ENCODE measurements at places on chromosomes 12 and 14. TPM values are rescaled to one million over a fixed set of nuclear protein-coding genes. Genes with fewer than 3 reads are reported as not detected.

The SLC25A21 gene
- total RNA-seq: 1.9 TPM

The KRT71 gene
- not detected for total RNA-seq

The PLEKHD1 gene
- total RNA-seq: under 0.01 TPM

The KCNK13 gene
- not detected for total RNA-seq

The MMP14 gene
- total RNA-seq: 151 TPM

The PZP gene
- not detected for total RNA-seq

The SMCO2 gene
- 0.43 TPM for total RNA-seq

The ESR2 gene
- under 0.01 TPM for total RNA-seq

The TAOK3 gene
- total RNA-seq: 16.1 TPM

The TAS2R42 gene
- not detected for total RNA-seq

The LBHD2 gene
- not detected for total RNA-seq

The HCAR2 gene
- 6.5 TPM for total RNA-seq

The KRT6C gene
- total RNA-seq: 155 TPM

The TBC1D30 gene
- 4.0 TPM for total RNA-seq

The ERC1 gene
- 33.7 TPM for total RNA-seq

Measured in tracheal epithelial cell (primary cell).